ENCODE measurements at places on chromosomes 3 and 15. TPM values are rescaled to one million over a fixed set of nuclear protein-coding genes. Genes with fewer than 3 reads are reported as not detected.

DNA sequence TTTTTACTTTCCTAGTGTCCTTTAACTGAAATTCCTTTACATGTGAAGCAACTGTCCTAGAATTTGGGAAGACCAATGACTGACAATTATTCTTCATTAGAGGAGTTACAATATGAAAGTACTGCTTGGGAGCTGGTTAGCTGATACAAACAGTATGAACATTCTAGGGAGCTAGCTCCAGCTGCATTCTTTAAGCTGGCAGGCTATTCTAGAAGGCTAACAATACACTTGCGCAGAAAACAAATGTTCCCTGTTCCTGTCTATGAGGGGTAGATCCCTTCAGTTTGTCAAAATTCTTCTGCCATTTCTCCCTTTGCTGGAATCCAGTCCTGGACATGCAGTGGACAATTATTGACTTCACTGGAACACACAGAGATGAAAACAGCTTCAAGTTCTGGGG, 60.2 kb upstream of the NANOGP8 start:
- no peak for DNase-seq

The SGO1 gene
- polyA plus RNA-seq = 6.6 TPM

The HEMK1 gene
- polyA plus RNA-seq = 17.3 TPM

GRCh38 chr3:12471241-12471640, 13.0 kb upstream of the TSEN2 start:
- no peak for DNase-seq

GRCh38 chr3:176994393-176994792, 202.9 kb downstream of the TBL1XR1 start:
- no peak for DNase-seq

- DNase-seq = no peak
Measured at GRCh38 chr3:154180836-154181691, 59.9 kb downstream of the ARHGEF26 start.

- peak; percentile 34 for DNase-seq
Measured at GRCh38 chr3:168121184-168122017, 25.7 kb upstream of the GOLIM4 start.

- DNase-seq = no peak
Measured at GRCh38 chr15:45589256-45589655, 2.1 kb downstream of the BLOC1S6 start.

All from GM23248 (cell line).